ENCODE measurements at places on chromosomes 6 and 20.

GRCh38 chr6:10410207-10411050 lies 4.4 kb downstream of the TFAP2A start:
- DNase-seq, result no peak

GRCh38 chr6:169977434-169978265 lies 226.2 kb downstream of the ERMARD start:
- no peak for DNase-seq

- DNase-seq, result no peak
Observed at GRCh38 chr20:24149881-24150307, 161.3 kb upstream of the GGTLC1 start.

DNA sequence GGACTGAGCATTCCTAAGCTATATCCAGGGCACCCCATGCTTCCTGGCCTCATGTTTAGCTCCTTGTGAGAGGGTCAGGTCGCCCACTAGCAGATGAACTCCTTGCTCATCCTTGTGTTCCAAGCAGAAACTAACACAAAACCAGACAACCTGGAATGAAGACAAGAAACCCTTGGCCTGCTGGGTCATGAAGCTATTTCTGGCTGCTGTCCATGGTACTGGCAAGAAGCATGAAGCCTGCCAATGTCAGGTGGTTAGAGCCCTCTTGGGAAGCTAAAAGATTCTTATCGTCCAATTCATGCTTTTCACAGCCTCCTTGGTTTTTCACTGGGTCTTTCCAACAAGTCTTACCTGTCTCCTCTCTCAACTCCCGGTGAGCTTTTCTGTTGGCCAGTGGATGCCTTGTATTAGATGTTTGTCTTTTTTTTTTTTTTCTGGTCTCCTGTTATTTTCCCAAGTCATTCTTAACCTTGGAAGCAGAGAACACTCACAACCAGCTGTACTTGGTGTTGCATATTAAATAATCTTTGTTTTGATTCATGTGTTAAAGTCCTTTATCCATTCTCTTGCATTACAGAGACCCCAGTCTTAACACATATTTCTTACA lies 180.3 kb downstream of the ANKRD60 start:
- DNase-seq, result peak; percentile 79

DNA sequence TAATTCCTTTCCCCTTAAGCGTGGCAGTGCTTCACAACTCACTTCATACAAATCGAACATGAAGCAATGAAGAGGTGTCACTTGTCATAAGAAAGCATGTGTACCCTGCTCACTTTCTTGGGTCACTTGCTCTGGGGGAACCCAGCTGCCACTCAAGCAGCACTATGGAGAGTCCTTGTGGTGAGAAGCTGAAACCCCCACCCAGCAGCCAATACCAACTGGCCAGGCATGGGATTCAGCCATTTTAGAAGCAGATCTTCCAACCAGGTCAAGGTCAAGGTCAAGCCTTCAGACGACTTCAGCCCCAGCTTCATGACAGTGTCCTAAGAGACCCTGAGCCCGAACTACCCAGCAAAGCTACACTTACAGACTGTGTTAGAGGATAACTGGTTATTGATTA lies 62.8 kb downstream of the PSMB1 start:
- no peak for DNase-seq

GRCh38 chr20:36862857-36863668 lies 12.9 kb upstream of the TLDC2 start:
- DNase-seq, result no peak

GRCh38 chr6:17431581-17431980 lies 38.2 kb downstream of the CAP2 start:
- DNase-seq, result peak; percentile 26

DNA sequence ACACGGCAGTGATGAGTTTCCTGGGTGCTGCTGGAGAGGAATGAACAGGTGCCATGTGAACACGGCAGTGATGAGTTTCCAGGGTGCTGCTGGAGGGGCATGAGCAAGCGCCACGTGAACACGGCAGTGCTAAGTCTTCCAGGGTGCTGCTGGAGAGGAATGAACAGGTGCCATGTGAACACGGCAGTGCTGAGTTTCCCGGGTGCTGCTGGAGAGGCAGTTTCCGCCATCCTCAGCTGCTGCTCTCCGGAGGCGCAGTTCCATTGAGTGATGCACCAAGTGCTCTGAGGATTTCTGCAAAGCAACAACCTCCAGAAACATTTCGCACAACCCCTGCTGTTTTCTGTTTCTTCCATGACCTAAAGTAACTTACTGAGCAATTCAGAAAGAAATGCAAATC lies 155.4 kb downstream of the SMOC2 start:
- no peak for DNase-seq

GRCh38 chr6:87645080-87645479 lies 55.1 kb downstream of the ORC3 start:
- no peak for DNase-seq

GRCh38 chr6:10343320-10343719 lies 71.6 kb downstream of the TFAP2A start:
- DNase-seq, result no peak

GRCh38 chr20:55153001-55153645 lies 677.7 kb downstream of the DOK5 start:
- DNase-seq, result no peak

DNA sequence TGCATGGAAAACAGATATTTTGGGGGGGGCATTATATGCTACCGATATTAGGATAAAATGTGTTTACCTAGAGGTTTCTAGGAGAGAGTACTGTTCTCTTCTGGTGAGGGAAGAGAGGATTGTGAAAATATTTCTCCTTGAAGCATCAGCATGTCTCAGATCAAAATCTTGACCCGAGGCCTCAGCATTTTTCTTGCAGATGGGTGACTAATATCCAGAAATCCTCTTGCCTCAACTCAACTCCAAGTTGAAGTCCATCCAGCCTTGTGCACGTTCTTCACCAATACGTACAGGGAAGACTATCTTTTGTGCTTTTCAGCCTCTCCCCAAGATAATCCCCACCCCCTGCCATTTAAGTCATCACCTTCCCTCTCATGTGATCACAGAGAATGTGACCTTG lies 59.5 kb downstream of the PRND start:
- DNase-seq, result no peak

DNA sequence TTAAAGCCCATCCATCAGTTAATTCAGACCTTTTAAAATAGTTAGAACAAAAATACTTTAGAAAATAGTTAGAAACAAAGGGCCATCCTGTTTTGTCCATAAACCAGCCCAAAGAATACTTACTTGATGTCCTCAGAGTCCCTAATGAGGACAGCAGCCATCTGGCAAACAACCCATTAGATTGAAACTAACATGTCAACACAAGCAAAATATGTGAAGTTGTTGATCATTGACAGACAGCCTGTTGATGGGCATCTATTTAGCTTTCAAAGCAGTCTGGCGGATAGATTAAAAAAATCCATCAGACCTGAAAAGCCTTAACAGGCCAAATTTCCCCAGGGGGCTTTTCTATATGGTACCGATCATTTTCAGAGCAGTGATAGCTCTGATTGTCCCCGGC lies 154.2 kb upstream of the TSHZ2 start:
- DNase-seq, result no peak

DNA sequence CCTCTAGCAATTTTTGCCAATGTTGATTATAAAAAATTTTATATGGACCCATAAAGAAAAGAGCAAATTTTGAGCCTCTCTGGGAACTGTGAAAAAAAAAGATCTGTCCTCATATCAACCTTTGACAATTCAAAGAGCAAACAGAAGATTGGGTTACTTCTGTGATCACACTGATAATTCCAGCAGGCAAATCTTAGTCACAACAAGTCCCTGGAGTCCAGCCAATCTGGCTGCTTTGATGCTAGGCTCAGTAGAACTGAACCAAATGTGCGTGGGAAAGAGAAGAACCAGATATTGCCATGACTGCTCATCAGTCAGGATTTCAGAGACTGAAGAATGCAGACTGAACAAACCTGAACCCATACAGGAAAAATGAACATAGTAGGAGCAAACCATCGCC lies 438.4 kb upstream of the FLRT3 start:
- DNase-seq, result peak; percentile 72

GRCh38 chr20:57998981-57999464 lies 229.4 kb downstream of the ANKRD60 start:
- no peak for DNase-seq

GRCh38 chr6:41774841-41775240 lies 4.9 kb downstream of the FRS3 start:
- no peak for DNase-seq

- peak; percentile 56 for DNase-seq
Observed at GRCh38 chr6:110541701-110542309, 65.4 kb upstream of the SLC22A16 start.

GRCh38 chr6:100726666-100727065 lies 154.5 kb downstream of the ASCC3 start:
- peak; percentile 71 for DNase-seq

DNA sequence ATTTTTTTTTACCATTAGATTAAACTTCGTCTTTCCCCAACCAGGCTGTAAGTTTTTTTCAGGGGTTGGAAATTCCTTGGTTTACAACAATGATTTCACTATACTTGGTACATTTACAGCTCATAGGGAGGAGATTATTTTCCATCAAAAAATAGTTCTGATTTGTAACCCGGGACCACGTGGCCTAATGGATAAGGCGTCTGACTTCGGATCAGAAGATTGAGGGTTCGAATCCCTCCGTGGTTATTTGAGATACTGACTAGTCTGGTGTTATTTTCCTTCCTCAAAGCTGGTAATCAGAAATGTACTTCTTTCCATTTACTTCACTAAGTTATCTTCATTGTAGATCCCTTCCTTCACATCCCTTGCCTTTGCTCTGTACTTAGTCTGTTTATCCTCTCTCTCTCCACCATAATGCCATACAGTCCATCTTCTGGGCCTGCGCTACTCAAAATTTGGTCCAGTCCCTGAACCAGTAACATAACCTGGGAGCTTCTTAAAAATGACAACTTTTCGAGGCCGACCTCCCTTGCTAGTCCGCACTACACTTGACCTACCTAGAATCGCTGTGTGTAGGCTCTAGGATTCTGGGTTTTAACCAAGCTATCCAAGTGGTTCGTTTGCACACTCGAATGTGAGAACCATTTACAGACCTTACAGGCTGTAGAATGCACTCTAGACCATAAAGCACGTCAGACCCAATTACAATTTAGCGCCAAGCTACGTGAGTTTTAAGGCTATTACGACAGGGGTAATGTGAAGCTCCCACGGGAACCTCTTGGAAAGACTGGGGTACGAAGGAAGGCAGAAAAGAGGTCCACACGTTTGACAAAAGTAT lies 42.1 kb upstream of the BTN3A2 start:
- DNase-seq, result peak; percentile 96

DNA sequence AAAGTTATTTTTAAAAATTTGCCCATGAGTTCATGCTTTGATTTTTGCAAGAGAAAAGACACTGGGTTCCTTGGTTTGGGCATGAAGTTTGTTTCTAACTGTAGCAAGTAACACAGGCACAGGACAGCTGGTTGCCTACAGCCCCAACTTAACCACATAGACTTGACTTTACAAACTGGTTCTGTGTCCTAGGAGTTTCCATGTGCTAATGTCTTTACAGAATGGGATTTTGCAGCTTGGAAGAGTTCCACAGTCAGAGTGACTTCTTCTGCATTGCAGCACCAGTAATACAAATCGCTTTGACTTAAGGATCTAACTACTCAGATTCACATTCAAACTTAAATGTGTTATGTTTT lies 44.3 kb downstream of the OR2B2 start:
- DNase-seq, result no peak

GRCh38 chr6:124446961-124447360 lies 515.3 kb upstream of the RNF217 start:
- DNase-seq, result no peak

DNA sequence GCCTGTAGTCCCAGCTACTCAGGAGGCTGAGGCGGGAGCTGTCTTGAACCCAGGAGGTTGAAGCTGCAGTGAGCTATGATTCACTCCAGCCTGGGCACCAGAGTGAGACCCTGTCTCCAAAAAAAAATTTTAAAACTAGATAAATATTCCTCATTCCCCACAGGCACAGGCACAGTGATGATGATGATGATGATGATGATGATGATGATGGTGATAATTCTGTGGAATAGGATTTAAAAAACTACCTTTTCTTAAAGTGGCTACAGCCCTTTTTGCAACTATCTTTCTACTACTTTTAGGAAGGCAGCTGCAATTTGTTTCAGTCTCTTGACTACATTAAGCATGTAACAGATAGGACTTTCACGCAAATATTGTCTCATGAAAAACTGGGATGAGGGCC lies 76.6 kb upstream of the SCAF8 start:
- no peak for DNase-seq

DNA sequence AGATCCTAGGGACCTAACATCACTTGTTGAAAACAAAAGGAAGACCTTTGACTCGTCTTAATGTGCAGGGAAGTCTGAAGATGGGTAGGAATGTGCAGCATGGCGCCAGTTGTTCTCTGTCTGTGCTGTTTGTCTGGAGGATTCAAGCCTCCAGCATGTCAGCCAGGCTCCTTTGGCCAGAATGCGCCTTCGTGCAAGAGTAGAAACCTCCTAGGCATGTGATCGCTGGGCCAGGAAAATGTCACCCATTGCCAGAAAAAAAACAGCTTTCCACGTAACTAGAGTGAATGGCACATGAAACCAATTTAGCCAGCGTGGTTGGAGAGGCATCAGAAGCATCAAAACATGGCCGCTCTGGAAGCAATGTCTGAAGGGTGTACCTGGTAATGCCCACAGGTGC lies 132.7 kb downstream of the EDN1 start:
- DNase-seq, result no peak

- DNase-seq, result no peak
Observed at GRCh38 chr6:170134031-170134470, 156.8 kb downstream of the DLL1 start.

DNA sequence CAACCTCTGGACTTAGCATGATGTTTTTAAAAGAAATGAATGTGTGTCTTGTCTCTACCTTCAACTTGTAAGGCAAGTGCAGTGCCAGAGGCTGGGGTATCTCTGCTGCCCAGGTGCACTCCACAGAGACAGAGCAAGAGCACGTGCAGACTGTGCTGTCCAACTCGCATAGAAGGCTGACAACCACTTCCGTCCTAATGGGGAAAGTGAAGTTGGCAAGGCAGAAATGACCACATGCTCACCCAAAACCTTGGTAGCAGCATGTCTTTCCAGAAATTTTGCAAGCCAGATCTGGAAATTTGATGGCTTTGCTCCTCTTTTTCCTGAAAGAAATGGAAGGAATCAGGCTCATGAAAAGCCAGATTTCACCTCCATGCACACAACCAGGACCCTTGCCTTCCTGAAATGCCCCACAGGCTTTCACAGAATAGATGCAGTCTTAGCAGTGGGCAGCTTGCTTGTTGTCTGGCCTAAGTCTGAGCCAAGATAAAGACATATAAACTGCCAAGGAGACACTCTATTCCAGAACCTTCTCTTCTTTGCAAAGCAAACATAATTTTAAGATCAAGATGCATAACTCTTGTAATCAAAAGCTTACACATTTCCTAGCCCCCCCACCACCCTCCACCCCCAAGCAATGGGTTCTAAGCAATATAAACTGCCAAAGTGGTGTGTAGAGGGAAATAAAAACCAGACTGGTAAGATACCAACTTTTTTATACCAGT lies 26.8 kb downstream of the SLC22A3 start:
- DNase-seq, result no peak

DNA sequence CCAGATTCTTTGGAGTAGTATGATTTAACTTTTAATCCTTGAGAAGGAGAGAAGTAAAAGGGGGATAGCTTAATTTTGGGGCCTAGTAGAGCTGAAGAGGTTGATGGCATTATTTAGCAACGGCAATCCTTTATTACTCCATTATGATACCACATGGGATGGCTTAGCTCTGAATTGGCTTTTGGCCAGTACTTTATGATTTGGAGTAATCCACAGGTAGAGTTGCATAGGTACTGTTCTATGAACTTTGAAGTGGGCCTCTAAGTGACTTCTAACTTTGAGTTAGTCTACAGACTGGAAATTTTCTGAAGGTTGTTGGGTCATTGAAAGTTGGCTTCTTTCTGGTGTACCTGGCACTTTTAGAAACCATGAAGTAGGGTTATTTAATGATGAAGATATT lies 11.6 kb downstream of the YWHAB start:
- DNase-seq, result no peak
